ENCODE measurements at places on chromosomes 16 and 17.

DNA sequence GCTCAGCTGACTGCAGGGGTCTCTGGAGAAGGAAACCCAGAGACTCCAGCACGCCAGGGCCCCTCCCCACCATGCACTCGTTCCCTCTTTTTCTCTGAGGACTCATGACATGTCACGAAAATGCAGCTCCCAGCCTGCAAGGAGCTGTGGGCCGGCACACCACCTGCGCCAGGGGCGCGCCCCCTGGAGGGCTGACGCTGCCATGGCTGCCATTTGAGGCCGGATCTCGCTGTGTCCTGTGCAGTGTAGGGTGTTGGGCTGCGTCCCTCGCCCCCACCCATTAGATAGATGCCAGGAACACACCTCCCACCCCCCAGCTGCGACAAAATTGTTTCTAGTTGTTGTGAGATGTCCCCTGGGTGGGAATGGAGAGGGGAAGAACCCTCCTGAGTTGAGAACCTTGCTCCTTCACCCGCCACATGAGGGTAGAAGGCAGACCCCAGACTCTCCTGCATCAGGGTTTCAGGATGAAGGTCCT, 8.2 kb downstream of the SYNGR2 start:
- DNase-seq, result peak; percentile 74

- no peak for DNase-seq
Measured at GRCh38 chr16:69326172-69326873, 4.1 kb downstream of the PDF start.

DNA sequence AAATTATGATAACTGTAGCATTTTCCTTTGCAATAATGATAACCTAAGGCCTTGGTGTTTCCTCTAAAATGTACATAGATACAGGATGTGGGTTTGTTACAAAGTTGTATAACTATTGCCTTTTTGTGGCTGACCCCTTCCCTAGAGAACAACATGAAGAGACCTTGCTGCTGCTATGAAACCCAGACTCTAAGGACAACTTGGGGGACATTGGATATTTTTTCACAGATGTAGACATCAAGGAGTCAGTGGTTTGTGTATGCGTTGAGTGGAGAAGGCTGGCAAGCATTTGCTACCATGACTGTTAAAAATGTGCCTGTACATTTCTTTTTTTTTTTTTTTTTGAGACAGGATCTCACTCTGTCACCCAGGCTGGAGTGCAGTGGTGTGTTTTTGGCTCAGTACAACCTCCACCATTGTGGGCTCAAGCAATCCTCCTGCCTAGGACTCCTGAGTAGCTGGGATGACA, 12.3 kb downstream of the HMOX2 start:
- no peak for DNase-seq

DNA sequence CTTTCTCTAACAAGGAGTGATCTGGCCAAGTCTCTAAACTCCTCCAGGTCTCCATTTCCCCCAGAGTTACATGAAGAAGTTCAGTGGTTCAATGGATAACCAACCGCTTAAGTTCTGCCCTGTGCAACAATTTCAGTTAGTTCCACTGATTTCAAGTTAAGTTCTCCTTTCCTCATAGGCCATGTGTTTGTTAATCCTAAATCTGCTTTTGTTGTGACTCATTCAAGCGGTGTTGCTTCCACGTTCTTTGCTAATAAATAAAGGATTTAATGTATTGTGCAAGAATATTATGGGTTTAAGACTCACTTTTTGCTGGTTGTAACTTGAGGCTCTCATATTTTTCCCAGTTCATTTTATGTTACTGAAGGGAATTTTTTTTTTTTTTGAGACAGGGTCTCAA, 36.3 kb downstream of the GNA13 start:
- no peak for DNase-seq

DNA sequence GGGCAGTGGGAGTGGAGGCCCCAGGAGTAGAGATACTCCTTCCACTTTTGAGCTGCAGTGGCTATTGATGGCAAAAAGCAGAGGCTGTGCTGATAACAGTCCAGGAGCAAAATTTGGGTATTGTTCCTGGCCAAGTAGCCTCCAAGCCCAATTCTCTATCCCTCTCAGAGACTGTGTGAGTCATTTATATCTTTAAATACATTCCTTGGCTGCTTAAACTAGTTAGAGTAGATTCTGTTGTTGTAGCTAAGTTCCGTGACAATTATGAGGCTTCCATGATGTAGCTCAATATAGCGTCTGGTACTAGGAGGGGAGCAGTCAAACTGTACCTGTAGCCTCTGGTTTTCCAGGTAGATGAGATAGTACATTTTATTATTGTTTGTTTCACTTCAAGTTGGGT, 19.9 kb upstream of the UBE2G1 start:
- DNase-seq, result no peak

- no peak for DNase-seq
Measured at GRCh38 chr16:56203052-56203451, 11.8 kb downstream of the GNAO1 start.

DNA sequence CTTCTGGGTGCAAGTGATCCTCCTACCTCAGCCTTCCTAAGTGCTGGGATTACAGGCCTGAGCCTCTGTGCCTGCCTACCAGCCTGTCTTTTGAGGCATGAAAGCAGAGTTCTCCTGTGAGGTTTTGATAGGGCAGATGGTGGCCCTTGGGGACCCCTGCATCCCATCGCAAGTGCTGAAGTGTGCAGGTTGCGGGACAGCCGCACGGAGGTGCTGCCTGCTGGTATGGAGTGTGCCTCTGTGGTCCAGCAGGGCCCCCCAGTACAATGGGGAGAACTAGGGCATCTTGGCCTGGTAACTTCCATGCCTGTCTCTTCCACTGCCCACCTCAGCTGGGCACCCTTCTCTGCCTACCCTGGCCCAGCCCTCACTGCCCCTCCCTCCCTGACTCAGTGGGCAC, 9.9 kb upstream of the NDRG4 start:
- no peak for DNase-seq

DNA sequence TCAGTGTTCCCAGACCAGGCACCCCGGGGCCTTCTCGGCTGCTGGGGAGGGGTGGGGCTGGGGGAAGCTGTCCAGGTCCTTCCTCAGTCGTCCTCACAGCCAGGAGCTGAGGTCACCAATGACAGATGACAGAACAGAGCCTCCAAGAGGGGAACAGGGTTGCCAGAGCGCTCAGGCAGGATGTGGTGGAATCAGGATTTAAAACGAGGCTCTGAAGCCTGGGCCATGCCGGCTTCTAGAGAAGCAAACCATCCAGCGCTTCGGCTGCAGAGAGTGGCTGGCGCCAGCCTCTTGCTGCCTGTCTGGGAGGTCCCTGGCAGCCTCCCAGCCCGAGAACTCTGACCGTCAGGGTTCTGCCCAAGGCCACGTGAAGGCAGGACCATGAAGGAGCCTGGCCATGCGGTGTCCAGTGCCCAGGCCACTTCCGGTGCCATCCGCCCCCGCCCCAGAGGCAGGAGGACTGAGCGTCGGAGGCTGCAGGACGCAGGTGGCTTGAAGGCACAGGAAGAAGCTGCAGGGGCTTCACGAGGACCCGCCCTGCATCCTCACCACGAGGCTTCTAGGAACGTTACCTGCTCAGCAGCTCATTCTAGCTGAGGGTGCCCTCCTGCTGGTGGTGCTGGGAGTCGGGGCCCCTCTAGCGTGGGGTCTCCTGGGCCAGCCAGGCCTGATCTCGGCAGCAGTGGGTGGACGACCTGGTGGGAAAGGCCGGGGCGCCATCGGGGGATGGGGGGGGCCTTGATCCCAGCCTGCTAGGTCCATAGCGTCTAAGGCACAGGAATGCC, 78.5 kb downstream of the KLHDC4 start:
- DNase-seq, result no peak

DNA sequence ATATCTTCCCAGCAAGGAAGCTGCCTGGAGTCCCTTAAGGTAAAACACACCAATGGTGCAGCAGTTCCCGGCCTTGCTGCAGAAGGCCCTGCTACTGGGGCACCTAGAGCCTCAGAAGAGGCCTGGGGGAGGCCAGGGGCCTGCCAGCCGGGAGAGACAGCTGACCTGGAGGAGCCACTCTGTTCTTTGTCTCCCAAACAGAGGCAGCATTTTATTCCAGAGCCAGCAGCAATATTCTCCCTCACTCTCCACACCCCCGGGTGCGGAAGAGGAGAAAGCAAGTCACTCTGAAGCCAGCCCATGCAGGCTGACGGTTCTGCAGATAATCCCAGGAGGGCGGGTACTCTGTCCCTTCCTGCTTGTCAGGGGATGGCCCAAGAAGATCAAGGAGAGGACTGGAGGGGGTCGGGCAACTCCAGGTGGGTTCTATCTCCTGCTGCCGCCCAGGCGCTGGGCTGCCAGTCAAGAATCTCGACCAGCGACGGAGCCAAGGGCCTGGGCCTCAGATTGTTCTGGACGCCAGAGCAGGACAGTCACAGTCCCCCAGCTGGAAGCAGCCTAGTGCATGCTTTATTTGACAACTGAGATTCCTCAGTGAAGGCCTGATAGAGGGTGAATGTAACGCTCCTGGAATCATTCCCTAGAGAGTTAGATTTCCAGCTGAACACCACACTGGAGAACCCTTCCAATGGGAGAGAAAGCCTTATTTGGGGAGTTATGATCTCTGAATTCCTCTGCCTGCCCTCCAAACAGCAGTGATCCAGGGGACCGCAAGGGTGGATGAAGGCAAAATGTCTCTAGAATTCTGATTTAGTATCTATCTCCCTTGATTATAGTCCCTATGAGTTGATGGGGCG, 1.1 kb upstream of the KIFC3 start:
- no peak for DNase-seq

DNA sequence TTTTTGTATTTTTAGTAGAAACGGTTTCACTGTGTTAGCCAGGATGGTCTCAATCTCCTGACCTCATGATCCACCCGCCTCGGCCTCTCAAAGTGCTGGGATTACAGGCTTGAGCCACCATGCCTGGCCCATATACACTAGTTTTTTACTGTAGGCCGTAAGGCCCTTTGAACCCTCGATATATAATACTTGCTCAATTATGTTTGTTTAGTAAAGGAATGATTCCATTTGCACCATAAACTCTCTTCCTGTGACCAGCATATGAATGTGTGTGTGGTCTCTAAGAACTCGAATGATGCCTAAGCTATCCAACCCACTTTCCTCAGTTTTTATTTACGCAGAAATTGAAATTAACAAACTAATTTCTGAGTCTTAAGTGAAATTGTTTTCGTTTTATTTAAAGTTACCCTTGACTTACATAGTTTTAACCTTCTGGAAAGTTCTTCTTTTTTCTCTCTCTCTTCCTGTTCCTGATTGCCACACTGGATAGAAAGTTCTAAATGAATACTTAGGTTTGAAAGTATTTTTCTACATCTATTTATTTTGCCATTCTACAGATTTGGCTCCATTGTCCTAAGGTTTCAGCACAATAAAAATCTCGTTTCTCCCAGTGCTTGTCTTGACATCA, 37.9 kb downstream of the PIGL start:
- DNase-seq, result no peak

- no peak for DNase-seq
Measured at GRCh38 chr17:38672788-38673706, 1.7 kb downstream of the EPOP start.

DNA sequence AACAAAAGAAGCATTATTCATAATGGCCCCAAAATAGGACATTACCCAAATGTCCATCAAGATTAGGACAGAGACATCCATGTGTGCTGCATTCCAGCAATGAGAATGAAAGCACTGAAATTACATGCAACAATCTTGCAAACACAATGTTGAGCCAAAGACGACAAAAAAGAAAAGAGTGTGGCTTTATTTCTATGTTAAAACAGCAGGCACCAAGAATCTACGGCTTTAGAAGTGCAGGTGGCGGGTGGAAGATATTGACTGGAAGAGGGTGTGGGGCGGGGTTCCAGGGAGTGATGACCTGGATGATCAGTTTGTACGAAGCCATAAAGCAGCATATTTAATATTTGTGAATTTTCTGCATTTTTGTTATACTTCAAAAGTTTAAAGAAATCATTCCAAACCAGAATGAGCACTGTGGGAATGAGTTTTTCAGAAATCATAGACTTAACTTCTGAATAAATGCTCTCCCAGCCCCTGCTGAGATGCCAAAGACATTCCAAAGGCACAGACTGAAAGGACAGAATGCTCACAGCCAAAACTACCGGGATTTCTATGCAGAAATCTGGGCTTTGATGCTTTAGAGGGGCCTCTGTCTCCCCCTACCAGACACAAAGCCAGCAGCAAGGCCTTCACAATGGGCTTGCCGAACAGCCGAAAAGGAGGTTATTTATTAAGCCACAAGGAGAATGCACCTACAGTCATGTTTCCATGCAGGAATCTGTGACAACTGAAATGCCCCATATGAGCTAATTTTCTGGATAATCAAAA, 361.6 kb downstream of the GRIN2A start:
- peak; percentile 63 for DNase-seq

- no peak for DNase-seq
Measured at GRCh38 chr16:79192904-79193303, 407.6 kb downstream of the MAF start.

DNA sequence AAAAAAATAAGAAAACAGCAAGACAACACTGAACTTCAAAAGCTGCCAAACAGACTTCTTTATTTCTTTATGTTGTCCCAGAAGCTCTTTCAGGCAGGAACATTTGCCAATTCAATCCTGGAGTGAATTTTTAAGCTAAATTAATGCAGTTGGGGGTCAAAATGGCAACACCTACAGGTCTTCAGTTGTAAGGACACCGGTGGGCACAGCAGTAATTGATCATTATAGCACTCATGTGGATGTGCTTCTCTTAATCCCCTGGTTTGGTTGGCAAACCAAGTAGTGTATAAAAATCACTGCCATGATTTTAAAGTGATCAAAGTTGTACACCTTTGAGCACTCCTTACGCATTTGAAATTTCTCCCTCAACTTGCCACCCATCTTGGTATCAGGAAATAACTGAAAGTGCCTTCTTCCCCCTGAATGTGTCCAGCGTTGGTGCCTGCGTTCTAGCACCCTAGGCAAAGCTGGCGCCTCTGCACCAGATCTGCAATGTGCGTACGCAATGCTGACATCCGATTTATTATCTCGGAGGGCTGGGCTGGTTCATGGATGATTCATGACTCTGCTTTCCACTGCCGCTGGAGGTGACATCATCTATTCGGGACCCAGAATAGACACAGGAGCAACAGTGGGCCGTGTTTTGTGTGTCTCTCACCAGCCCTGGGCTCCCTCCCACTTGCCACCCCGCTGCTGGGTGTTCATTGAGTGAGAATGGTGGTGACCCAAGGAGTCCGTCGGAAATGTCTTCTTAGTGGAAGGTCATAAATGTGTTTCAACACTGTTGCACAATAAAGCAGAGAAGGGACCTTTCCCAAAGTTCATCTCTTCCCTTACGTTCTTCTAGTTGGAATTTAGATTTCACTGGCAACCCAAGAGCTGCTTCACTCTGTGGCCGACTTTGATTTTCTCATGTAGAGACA, 203.4 kb downstream of the CCDC182 start:
- DNase-seq, result peak; percentile 64

Measured in retina (tissue), 1 donor.